Urothelium cell line (cell line): ENCODE measurements at places on chromosomes 5 and 9.
A peak's percentile ranks its signal among the peaks of the same experiment; 100 is the strongest.

DNA sequence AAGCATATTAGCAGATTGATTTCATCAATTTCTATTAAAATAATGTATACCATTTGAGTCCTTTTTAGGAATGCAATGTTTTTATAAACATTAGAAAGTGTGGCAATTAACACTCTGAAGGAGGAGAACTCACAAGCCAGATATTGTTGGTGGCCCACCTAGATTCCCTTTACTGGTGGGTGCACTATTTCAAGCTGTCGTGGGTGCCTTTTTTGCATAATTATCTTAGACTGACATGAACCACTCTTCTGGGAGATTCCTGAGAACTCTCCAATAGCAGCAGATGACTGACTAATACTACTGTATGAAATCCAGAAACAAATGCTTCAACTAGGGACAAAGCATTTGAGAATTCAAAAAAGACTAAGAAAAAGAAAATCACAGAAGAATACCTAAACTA is 526.0 kb downstream of the CDH18 start:
- no peak for DNase-seq

- no peak for DNase-seq
These were observed 138.0 kb downstream of the ADAMTSL1 start for GRCh38 chr9:18611971-18612370.

DNA sequence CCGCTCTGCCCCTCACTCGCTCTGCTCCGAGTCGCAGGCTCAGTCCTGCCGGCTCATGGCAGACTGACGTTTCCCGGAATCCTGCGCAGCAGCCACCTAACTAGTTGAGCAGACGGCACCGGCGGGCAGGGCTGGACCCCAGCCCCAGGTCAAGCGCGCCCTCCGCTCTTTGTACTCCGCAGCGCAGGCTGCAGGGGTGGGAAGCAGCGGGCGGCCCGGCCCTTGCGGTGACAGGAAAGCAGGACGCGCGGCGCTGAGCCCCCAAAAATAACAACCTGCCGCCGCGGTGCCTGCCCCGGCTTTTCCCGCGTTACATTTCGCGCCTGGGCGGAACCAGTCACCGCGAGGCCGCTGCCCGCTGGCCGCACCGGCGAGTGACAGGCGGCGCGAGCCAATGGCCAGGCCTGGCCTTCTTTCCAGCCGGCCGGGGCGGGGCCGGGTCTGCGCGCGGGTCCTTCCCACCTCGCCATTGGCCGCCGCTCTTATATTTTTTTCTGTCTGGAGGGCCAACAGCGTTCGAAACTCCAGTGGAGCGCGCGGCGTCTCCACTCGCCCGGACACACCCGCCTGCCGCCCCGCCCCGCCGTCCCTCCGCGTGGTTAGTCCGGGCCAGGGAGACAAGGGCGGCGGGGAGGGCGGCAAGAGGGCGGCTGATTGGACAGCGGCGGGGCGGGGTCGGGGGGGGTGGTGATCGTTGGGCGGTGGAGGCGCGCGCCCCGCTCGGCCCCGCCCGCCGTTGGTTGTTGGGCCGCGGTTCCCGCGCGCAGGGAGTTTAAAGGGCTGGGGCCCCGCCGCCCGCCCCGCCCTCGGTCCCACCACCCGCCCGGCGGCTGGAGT is at the start of gene ZNF367:
Gene ZNF367 (minus strand): TSS at position 288 of the 837 bp plus-strand sequence. CDS start 338 bp downstream, outside the sequence.
- DNase-seq, result peak; percentile 97

DNA sequence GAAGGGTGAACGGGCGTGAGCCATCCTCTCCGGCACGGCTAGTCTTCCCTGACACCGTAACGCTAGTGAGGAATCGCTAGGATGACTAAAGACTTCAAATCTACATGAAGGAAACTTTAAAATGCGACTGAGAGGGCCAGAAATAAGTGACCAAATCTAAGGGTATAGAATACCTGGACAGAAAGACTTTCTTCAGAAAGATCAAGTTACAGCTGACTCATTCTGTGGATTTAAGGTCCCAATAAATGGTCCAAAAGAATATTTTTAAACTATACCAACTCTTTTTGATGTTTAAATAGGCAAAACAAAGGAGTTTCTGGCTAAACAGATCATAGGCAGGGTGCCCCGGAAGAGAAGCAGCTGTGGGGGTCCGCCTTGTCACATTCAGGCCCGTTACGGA is 38.9 kb upstream of the CEP72 start:
- no peak for DNase-seq

DNA sequence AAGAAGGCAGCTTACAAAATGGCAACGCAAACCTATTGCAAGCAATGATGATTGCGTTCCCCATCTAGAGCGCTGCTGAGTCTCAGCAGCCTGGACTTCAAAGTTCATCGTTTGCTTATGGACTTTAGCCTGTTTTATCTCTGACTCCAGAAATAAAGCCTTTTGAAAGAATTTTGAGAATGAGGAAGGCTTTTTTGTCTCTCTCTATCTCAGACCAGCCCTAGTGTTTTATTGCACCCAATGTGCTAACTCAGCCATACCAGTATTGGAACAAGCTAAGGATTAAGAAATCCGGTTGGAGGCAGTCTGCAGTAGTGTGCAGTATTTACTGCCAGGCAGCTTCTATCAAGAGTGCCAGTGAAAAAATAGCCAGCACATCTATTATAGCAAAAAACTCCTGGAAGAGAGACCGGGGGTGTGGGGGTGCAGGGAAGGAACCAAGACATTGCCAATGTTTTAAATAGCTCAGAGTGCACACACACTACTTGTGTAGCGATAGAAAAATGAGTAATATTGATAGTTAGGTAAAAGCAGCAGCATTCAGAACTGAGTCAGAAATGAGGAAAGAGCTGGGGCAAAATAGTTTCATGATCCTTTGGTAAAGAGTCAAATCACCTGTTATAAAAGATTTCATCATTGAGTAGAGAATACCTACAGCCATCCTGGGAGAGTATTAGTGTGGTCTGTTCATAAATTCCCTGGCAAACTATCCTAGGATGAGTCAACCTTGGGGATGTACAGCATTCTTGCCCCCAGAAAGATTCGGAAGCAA is 219.0 kb downstream of the ZNF608 start:
- DNase-seq, result peak; percentile 46
